Suprapubic skin (tissue), 4 donors: ENCODE measurements at places on chromosomes 7 and 10. TPM values are rescaled to one million over a fixed set of nuclear protein-coding genes. Genes with fewer than 3 reads are reported as not detected.

MYH16 gene
- total RNA-seq: not detected

RGR gene
- total RNA-seq: not detected

AOC1 gene
- 1.9 TPM for total RNA-seq

VDAC2 gene
- 111 TPM for total RNA-seq

LAMB4 gene
- total RNA-seq: 212 TPM

UPK3BL2 gene
- 7.8 TPM for total RNA-seq

AZGP1 gene
- 529 TPM for total RNA-seq

TDRD1 gene
- total RNA-seq: 0.42 TPM

OR2AE1 gene
- total RNA-seq: not detected

DPP6 gene
- 11.8 TPM for total RNA-seq

MYO1G gene
- 1.7 TPM for total RNA-seq

HOXA10 gene
- 5.2 TPM for total RNA-seq

SIRT1 gene
- total RNA-seq: 26.3 TPM

ASZ1 gene
- not detected for total RNA-seq

PLXNA4 gene
- 5.9 TPM for total RNA-seq

SORCS1 gene
- total RNA-seq: 6.0 TPM

TUBB8 gene
- not detected for total RNA-seq

ASL gene
- total RNA-seq: 22.9 TPM

MYPN gene
- not detected for total RNA-seq

C10orf67 gene
- 1.5 TPM for total RNA-seq

ATRNL1 gene
- 1.1 TPM for total RNA-seq

PRR15 gene
- total RNA-seq: 0.47 TPM

AOAH gene
- 1.7 TPM for total RNA-seq

PIP gene
- total RNA-seq: 1,038 TPM

LIPM gene
- 34.9 TPM for total RNA-seq

PNLIPRP1 gene
- total RNA-seq: not detected

GPR37 gene
- total RNA-seq: 5.6 TPM

DPYSL4 gene
- 0.91 TPM for total RNA-seq

RNLS gene
- total RNA-seq: 23.7 TPM

SKIDA1 gene
- total RNA-seq: 3.0 TPM
